ENCODE measurements at places on chromosomes 5 and 9.

DNA sequence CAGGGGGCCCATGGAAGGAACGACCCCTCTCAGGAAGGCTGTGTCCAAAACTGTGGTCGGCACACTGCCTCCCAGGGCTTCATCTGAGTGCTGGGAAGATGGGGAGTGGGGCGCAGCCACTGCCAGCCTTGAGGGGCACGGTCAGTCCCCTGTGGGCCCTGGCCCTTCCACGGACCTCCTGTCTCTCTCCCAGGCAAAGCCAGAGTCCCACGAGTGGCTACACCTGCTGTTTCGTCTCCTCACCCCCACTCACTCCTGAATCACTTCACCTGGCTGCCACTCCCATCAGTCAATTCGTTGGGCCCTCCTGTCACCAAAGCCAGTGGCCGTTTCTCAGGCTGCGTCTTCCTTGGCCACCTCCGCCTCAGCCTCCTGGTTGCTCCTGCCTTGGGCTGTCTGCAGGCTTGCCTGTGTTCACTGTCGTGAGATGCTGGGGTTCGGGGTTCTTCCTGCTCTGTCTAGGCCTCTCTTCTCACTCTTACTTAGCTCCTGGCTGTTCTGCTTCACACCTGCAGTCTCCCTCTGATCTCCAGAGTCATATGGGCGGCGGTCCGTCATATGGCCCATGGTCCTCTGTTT lies 58.8 kb upstream of the RNF130 start:
- no peak for DNase-seq

GRCh38 chr5:139395844-139396640 lies 1.1 kb upstream of the PROB1 start:
- no peak for DNase-seq

DNA sequence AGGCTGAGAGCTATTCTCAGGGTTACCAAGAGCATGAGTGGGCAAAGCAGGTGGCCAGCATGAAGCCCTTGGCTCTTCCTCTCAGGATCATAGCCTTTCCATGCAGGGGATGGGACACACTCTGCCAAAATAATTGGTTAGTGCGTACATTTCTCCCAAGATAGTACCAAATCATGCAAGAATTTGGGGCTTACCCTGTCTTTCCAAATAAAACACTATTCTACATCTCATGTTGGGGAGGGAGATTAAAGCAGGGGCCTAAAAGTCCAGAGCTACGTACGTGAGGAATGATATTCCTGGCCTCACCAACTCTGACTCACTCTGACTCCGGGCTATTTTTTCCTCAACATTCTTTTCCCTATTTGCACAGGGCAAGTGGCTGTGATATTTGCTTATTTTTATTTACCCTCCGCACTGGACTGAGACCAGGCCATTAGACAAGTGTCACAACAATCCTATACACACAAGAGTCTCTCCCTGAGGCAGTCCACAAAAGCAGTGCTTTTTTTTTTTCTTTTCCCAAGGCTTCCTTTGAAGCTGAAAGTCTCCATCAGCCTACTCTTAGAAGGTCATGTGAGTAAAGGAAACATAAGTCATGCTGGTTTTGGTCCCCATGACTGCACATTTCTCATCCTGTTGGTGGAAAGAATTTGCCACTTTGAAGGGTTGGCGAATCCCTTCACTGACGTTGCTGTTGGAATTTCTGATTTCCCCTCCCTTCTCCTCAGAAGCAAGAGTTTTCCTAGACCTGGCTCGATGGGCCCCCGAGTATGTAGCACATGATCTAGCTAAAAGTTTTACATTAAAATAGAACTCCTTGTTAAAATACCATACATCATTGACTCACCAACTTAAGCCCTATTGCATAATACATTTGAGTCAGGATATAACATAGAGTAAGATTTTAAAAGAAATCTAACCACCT lies 40.0 kb downstream of the TMEM252 start:
- no peak for DNase-seq

- no peak for DNase-seq
Measured at GRCh38 chr5:159638481-159638880, 277.8 kb upstream of the ADRA1B start.

- DNase-seq, result no peak
Measured at GRCh38 chr9:77512876-77513275, 135.2 kb downstream of the GNA14 start.

All from hypothalamus (tissue), 51 donors.